PC-3 (cell line): ENCODE measurements at places on chromosomes 7 and 10.
A peak's percentile ranks its signal among the peaks of the same experiment; 100 is the strongest.

DNA sequence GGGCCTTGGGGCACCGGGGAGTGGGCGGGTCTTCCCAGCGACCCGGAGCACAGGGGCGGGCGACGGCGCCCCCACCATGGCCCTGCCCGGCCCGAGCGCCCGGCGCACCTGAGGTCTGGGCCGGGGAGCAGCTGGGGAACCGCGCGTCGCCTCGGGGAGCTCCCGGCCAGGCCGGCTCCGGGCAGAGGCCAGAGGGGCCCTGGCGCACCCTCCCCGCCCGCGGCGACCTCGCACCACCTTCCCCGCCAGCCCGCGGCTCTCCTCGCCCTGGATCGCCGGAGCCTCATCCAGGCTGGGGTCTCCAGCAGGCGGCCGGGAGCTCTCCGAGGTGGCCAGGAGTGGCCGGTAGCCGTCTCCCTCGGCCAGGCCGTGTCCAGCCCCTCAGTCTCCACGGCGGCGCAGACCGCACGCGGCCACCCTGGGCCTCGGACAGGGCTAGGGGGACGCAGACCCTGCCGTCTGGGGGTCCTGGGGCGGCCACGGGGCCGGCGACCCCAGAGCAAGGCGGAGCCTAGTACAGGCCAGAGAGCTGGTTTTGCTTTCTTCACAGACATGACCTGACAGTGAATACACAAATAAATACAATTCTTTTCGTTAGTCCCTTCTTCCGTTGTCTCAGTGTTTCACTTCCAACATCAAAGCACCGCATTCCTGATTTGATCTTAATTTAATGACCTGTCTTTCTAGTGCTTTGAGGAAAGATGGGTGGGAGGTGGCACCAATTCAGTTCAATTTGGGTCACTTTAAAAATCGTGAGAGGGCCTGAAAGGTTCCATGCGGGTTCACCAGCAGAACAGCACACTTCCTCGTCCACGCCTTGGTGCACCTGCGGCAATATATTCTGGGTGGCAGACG lies 356.9 kb downstream of the DNAJB6 start:
- DNase-seq: no peak
- H3K27ac ChIP-seq: no peak overlapping the region
- H3K36me3 ChIP-seq: no peaks in the 10 kb centered on the region
- peaks cover 7% of the 10 kb centered on the region for H3K27me3 ChIP-seq

DNA sequence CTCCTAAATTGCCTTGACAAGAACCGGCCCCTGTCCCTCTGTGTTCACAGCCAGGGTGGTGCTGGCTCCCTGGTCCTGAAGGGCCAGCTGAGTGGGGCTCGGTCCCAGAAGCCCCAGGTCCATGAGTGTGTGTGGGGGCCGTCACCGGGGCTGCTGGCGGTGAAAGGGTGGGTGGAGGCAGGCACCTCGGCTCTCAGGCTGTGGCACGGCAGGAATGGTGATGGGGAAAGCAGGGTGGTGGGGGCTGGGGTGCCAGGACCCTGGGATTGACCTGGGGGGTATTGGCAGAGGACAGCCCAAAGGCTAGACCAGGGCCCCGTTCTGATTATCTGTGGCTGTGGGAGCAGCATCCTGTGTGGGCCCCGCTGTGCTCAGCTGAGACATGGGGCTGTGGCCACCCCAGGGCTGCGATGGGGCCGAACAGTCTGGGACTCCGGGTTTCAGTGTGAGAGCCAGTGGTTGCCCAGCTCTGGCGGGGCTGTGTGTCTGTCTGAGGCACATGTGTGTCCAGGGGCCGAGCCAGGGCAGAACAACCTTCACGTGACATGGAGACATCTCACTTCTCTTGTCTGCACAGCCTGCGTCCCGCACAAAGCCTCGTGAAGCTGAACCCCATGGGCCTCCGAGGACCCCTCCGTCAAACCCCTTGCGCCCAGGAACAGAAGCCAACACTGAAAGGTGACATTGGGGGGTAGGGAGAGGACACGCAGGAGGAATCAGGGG lies 144.2 kb downstream of the ELFN1 start:
- no peak overlapping the region for H3K27ac ChIP-seq
- H3K27me3 ChIP-seq: no peaks in the 10 kb centered on the region
- no peaks in the 10 kb centered on the region for H3K36me3 ChIP-seq
- H3K4me1 ChIP-seq: no peaks in the 10 kb centered on the region
- no peak overlapping the region for H3K4me3 ChIP-seq

DNA sequence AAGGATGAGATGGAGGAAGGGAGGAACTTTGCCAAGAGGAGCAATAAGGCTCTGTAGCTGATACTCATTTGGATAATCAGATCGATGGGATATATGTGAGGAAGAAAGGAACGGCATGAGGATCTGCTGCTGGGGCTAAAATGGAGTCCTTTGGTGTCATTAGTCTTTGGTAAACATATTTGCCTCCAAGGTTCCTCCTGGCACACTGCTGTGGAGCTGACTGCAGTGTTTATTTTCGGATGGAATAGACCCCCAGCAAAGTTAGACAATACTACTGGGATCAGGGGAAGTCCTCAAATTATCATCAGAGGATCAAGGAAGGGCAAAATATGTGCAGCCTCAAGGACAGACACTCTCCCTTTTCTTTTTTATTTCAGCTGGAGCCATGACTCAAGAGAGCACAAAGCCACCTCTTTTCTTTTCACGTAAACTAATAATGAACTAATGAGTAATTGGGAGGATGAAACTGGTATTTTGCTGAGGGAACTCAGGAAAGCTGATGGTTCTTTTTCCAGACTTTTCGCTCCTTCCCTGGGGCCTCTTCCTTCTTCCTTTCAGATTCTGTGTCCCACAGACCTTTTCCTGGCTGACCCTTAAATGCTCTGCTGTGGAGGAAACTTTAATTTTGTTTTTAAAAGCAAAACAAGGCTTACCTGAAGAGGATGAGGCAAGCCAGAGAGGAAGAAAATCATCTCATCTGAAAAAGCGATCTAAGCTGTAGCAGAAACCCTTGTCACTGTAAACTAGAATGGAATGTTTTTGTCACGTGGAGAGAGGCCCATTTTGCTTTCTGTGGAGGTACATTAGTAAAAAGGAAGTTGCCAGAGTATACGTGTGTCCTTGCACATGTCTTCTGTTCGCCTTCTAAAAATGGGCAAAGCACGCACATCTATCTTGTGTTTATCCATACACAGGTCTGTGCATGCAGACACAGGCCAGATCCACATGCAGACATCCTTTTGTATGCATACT lies 33.3 kb downstream of the LRMDA start:
- no peaks in the 10 kb centered on the region for H3K36me3 ChIP-seq
- peaks cover 25% of the 10 kb centered on the region; the same call in 1 of the 2 replicates for H3K27me3 ChIP-seq
- no peak for DNase-seq
- no peak overlapping the region for H3K4me3 ChIP-seq

DNA sequence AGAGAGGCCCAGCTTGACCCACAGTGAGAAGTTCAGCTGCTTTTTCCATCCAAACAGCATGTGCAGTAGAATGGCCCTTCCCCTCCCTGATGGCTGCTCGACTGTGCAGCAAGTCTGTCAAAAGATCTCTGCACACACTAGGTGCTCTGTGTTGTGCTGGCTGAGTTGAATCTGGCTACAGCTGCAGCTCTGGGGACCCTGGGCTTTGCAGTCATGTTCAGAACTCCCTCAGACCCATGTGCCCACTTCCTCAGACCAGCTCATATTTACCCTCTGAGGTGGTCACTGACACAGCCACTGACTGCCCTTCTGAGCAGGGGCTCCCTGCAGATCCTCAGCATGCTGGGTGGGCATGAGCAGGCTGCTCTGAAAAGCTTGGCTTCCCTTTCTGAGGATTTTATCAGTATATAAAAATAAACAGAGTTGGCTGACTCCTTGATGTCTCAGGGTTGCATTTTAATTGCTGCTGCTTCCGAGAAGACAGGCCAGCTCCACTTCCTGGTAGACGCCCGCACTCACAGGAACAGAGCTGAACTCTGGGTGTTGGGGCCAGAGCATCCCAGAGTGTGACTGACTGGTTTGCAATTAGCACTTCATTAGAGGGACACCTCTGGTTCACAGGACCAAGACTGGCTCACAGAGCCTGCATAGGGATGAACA lies 507.9 kb downstream of the RPS24 start:
- peaks cover 58% of the 10 kb centered on the region for H3K27me3 ChIP-seq
- H3K4me3 ChIP-seq: no peak overlapping the region
- H3K27ac ChIP-seq: no peak overlapping the region
- H3K36me3 ChIP-seq: no peaks in the 10 kb centered on the region
- no peak for DNase-seq

GRCh38 chr7:1651031-1651446 lies 19.0 kb upstream of the ELFN1 start:
- H3K4me1 ChIP-seq: no peaks in the 10 kb centered on the region; the same call in 1 of the 2 replicates
- no peak overlapping the region for H3K4me3 ChIP-seq
- H3K27me3 ChIP-seq: peaks cover 14% of the 10 kb centered on the region
- no peak overlapping the region for H3K27ac ChIP-seq

DNA sequence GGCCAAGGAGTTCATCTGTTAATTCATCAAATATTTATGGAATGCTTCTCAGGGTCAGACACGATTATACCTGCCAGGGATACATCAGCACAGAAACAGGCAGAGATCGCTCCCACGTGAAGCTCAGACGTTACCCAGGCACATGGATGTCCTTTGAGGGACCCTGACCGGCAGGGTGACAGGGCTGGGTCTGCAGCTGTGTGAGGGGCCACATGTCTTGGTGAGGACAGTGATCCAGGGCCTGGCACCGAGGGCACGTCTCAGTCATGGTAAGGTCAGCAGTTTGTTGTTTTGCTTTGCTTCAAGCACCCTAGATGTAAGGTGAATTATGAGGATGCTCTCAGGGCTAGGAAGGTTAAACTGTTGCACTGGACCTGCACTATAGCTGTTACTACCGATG lies 227.9 kb downstream of the WDR37 start:
- H3K27ac ChIP-seq: no peak overlapping the region
- DNase-seq: no peak
- H3K27me3 ChIP-seq: no peaks in the 10 kb centered on the region
- H3K4me1 ChIP-seq: no peaks in the 10 kb centered on the region
- H3K36me3 ChIP-seq: no peaks in the 10 kb centered on the region
- no peak overlapping the region for H3K4me3 ChIP-seq

DNA sequence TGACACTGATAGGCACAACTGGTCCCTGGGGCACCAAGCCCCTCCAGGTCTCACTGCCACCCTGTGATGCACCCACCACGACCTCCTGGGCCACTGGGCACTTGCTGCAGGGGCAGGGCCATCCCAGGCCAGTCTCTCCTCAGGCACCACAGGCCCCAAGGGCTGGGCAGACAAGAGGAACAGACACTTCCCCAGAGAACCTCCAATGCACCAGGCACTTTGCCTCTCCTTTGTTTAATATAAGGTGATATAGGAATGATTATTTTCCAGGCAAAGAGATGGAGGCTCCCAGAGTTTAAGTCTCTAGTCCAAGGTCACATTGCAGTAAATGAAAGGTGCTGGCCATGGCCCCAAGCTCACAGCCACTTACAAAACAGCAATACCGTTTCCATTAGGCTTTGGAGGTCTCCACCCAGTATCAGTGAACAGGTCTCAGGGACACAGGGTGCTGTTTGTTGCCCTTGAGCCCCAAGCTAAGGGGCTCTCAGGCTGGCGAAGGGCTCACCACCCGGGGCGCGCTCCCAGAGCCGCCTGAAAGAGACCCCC lies 4.5 kb downstream of the DEPP1 start:
- H3K27ac ChIP-seq: peak overlapping the region; percentile 28; the same call in 1 of the 2 replicates
- DNase-seq: no peak
- peaks cover 40% of the 10 kb centered on the region for H3K4me1 ChIP-seq
- H3K27me3 ChIP-seq: no peaks in the 10 kb centered on the region
- no peaks in the 10 kb centered on the region for H3K36me3 ChIP-seq
- peak overlapping the region; percentile 91 for H3K4me3 ChIP-seq

DNA sequence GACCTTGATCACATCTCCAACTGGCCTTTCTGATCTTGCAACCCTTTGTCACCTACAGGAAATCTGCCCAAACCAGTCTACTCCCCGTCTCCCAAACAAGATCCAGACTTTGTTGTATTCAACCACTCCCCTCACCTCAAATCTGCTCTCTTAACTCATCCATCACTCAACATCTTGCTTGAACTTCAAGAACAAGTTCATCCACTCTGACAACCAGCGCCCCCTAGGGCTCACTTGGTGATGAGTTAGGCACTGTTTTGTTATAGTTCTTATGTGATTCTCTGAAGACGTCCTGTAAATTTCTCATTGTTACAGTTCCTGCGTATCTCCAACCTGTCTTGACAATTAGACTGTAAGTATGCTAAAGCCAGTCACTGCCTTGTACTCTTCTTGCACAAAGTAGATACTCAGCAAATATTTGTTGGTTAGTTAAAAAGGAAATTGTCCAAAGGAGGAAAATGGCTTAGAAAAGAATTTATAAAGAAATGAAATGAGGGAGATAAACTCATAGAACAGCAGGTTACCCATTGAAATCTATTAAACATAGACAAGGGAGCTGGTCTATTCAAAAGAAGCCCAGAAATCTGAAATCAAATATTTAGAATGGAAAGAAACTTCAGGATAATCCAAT lies 5.3 kb downstream of the FRMD4A start:
- DNase-seq: peak; percentile 58
- 0 out of 2 replicates have a peak, but pooled peaks cover 7% of the 10 kb centered on the region for H3K27me3 ChIP-seq
- H3K36me3 ChIP-seq: no peaks in the 10 kb centered on the region
- no peak overlapping the region for H3K27ac ChIP-seq
- no peaks in the 10 kb centered on the region for H3K4me1 ChIP-seq
- no peak overlapping the region for H3K4me3 ChIP-seq

- no peak overlapping the region for H3K27ac ChIP-seq
- no peak for DNase-seq
- H3K27me3 ChIP-seq: no peaks in the 10 kb centered on the region
- H3K4me1 ChIP-seq: no peaks in the 10 kb centered on the region
- no peak overlapping the region for H3K4me3 ChIP-seq
- no peaks in the 10 kb centered on the region; the same call in 1 of the 2 replicates for H3K36me3 ChIP-seq
These were observed 149.4 kb downstream of the CHCHD3 start for GRCh38 chr7:132932296-132933071.

- no peak overlapping the region for H3K27ac ChIP-seq
- peaks cover 12% of the 10 kb centered on the region for H3K4me1 ChIP-seq
- no peaks in the 10 kb centered on the region; the same call in 1 of the 2 replicates for H3K36me3 ChIP-seq
- H3K27me3 ChIP-seq: no peaks in the 10 kb centered on the region
- DNase-seq: no peak
- H3K4me3 ChIP-seq: no peak overlapping the region
These were observed 13.1 kb upstream of the MTPN start for GRCh38 chr7:135990258-135990657.

DNA sequence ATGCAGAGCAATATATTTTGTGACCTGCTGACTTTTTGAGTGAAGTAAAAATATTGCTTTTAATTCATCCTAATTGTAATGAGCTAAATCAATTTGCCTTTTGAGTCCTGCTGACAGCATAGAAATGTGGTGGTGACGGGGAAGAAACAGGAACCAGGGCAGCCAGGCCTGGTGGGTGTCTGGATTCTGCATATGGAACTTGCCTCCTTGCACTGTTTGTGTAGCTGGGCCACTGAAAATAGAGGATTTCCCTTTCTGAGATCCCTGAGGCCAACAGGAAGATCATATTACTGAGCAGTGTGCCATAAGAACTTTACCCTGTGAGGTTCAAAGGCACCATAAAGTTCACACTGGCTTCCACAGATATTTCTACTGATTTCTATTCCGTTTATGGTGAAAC lies 488.4 kb upstream of the AKR1E2 start:
- no peak overlapping the region for H3K27ac ChIP-seq
- DNase-seq: no peak
- no peak overlapping the region for H3K4me3 ChIP-seq
- no peaks in the 10 kb centered on the region for H3K36me3 ChIP-seq

GRCh38 chr7:141320287-141320686 lies 230.9 kb upstream of the AGK start:
- H3K27ac ChIP-seq: no peak overlapping the region
- peak; percentile 2 for DNase-seq
